ENCODE measurements at places on chromosomes 2 and 18.

GRCh38 chr2:19810637-19811036 is 91.1 kb downstream of the TTC32 start:
- DNase-seq, result no peak

DNA sequence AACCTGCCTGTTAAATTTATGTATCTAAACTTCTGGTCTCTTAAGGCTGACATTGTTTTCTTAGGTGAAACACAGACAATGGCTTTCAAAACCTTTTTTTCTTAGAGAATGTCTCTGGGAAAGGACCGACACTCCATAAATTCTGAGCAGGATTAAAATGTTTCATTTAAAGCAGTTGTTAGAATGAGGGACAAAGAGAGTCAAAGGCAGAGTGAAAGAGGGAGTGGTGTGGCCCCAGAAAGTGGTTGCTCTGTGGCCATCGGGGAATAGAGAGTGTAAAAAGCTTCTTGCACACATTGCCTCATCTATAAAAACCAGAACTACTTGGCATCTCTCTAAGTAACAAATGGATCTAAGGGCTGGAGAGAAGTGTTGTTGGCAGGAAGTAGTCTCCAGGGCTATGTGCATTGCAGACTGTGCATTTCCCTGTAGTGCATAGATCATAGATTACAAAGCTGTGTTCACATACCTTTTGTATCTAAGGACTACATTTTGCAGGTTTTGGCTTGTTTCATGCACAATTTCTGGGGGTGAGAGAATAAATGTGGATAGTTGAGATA is 3.6 kb downstream of the RPRM start:
- DNase-seq, result no peak

GRCh38 chr18:39911716-39912115 is 2043.3 kb upstream of the PIK3C3 start:
- DNase-seq, result no peak

DNA sequence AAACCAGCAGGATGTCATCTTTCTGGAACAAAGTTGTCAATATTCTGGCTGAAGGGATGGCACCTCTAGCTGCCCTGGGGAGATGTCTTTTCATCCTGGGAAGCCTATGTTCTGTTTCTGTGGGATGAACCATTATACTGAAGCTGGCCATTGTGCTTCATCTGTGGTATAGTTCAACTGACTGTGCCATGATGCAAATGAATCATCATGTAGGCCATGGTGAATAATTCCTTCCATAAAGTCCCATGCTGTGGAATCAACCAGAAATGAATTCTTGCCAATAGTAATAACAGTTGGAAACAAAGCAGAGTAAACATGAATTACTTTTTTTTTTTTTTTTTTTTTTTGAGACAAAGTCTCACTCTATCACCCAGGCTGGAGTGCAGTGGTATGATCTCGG is 64.1 kb upstream of the CNGA3 start:
- DNase-seq, result no peak

GRCh38 chr2:182914852-182915251 is 48.4 kb upstream of the FRZB start:
- DNase-seq, result no peak

GRCh38 chr2:171547720-171548119 is 25.4 kb downstream of the CYBRD1 start:
- DNase-seq, result no peak

GRCh38 chr2:226376516-226377180 is 423.0 kb downstream of the IRS1 start:
- DNase-seq, result no peak

- DNase-seq, result no peak
Measured at GRCh38 chr2:32068-32467, 14.2 kb downstream of the FAM110C start.

DNA sequence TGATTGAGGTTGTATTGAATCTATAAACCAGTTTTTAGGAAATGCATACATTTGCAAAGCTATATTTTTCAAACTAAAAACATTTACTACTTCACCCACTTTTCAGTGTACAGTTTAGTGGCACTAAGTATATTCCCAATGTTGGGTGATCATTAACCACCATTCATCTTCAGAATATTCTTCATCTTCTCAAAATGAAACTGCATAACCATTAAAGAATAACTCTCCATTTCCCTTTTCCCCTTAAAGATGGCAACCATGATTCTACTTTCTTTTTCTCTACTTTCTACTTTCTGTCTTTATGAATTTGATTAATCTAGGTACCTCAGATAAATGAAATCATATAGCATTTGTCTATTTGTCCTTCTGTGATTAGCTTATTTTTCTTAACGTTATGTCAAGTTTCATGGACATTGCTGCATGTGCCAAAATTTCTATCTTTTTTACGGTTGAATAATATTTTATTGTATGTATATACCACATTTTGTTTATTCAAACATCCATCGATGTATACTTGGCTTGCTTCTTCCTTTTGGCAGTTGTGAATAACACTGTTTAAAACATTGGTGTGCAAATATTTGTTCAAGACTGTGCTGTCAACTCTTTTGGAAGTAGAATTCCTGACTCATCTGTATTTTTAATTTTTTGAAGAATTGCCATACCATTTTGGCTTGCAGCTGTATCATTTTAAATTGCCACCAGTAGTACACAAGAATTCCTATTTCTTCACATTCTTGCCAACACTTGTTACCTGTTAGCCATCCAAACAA is 104.9 kb downstream of the RPRM start:
- DNase-seq, result no peak

DNA sequence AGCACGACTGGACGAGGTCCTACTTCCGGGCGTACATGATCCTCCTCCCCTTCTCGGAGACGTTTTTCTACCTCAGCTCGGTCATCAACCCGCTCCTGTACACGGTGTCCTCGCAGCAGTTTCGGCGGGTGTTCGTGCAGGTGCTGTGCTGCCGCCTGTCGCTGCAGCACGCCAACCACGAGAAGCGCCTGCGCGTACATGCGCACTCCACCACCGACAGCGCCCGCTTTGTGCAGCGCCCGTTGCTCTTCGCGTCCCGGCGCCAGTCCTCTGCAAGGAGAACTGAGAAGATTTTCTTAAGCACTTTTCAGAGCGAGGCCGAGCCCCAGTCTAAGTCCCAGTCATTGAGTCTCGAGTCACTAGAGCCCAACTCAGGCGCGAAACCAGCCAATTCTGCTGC is 24.8 kb downstream of the LYPD1 start:
- DNase-seq, result no peak

Data from SK-N-MC (cell line).